MCF 10A (cell line): ENCODE measurements at places on chromosomes 5 and 9. TPM values are rescaled to one million over a fixed set of nuclear protein-coding genes. Genes with fewer than 3 reads are reported as not detected.
A peak's percentile ranks its signal among the peaks of the same experiment; 100 is the strongest.

DNA sequence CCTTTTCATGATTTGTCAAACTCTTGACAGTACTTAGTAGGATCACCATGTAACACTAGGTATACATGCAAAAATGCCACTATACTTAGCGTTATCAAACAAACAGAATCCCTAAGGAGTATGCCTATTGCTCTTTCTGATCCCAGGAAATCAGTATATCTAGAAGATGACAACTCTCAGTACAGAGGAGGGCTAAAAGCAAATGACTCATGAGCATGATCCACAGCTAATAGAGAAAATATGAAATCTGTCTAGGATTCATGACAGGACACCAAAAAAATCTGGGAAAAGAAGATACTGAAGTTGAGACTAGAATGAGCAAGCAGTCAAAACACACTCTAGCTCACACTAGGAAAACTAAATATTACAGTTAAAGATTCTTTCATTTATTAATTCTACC, 89.2 kb downstream of the RAPGEF6 start:
- peaks cover 10% of the 10 kb centered on the region for H3K36me3 ChIP-seq
- H3K4me1 ChIP-seq = peaks cover 14% of the 10 kb centered on the region
- no peak overlapping the region for H3K4me3 ChIP-seq
- H3K27me3 ChIP-seq = no peaks in the 10 kb centered on the region
- no peak overlapping the region for H3K27ac ChIP-seq
- DNase-seq = no peak

The GABRG2 gene
- total RNA-seq = not detected in 2 replicates

The IL9 gene
- total RNA-seq = not detected in 2 replicates

DNA sequence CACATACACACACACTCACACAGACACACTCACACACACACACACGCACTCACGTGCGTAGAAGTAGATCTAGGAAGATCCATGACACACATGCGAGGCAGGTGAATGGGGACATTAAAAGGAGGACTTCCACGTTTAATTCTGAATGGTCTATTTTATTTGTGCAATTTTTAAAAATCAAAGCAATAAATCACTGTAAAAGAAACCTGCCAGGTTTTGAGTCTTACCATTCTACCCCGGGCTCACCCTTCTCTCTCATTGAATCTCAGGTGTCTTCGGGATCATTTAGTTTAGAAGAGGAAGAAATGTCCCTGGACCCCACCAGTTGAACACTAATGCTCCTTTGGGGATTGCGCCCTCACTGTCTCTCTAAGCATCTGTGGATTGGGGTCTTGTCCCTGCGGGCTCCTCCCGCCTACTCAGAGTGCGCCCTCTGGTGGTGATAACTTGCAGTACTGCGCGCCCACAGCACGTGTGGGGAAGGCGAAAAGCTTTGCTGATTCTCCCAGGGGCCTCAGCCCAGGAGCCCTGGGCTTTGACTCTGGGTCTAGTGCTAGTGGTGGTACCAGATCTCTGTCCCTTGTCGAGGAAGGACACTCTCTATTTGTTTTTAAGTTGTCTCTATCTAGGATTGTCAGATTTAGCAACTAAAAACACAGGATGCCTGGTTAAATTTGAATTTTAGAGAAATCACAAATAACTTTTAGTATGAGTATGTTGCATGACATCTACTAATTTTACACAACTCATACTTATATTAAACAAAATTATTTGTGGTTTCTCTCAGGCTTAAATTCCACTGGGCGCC, 34.8 kb downstream of the BOD1 start:
- H3K27me3 ChIP-seq = no peaks in the 10 kb centered on the region
- peak; percentile 38 for DNase-seq
- H3K4me1 ChIP-seq = no peaks in the 10 kb centered on the region
- no peak overlapping the region for H3K27ac ChIP-seq

The POMT1 gene
- 19.7 and 24.5 TPM in 2 replicates for total RNA-seq

DNA sequence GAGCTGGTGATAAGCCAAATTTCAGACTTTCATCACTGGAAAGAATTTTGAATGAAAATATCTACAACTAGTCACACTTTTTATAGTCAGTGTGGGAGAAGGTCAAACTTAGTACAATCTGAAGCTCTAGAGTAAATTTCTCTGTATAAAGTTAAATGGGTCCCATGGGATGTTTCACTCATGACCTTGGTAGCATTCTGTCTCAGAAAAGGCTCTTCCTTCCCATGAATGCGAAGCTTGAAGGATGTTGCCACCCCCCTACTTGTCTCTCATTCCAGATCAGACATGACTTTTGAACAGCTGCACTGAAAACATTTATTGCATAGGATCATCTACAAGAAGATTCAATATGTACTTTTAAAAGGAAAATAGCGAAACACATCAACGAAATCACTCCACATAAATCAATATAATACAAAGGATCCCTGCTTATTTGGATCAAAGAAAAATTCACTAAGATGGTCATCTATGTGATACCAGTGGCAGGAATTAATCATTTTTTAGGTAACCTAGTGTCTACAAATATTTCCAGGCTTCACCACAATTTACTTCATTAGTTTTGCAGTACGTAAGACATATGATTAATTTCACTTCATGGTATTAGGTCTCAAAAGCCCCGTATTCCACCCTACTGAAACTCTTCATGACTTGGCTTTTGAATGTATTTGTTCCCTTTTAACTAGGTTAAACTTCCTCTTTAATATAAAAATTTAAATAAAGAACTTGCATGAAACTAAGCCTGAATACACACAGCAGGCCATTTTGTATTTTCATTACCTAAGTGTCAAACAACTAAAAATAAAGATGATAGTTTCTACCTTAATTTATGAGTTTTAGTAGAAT, 4.4 kb downstream of the ST8SIA4 start:
- H3K4me3 ChIP-seq = no peak overlapping the region
- H3K27me3 ChIP-seq = no peaks in the 10 kb centered on the region
- H3K4me1 ChIP-seq = peaks cover 16% of the 10 kb centered on the region
- H3K27ac ChIP-seq = no peak overlapping the region

The THBS4 gene
- 0.82 and 1.2 TPM in 2 replicates for total RNA-seq

DNA sequence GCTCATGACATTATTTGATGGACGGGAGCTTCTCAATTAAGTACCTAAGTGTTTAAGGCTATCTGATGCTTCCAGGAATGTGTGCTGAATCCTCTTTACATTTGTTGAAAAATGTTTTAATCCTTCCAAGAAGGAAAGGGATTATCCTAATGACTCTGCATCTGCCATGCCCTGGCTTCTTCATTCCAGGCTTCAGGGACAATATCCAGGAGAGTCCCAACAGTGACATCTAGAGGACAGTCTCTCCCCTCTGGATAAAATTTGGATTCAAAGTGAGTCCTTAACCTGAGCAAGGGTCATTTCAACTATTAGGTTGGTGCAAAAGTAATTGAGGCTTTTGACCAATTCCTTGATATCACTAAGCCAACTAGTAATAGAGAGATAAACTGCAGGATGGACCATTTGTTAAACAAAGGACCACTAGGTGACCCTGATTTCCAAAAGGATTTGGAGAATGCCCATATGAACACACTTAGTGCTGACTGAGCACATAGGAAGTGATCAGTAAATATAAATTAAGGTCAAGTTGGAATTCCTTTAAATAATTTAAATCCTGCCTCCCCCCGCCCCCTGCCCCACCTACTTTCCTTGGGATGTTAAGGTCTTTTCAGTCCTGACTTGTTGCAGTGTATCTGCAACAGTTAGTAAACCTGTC, 19.1 kb downstream of the TNFSF8 start:
- H3K4me1 ChIP-seq = peaks cover 45% of the 10 kb centered on the region
- H3K36me3 ChIP-seq = peaks cover 10% of the 10 kb centered on the region
- no peak overlapping the region for H3K27ac ChIP-seq
- DNase-seq = peak; percentile 77
